ENCODE measurements at places on chromosomes 4 and X.

GRCh38 chr4:179664430-179665027 is 2222.3 kb upstream of the AGA start:
- no peak for DNase-seq

GRCh38 chr4:1172971-1173757 is 781 bp upstream of the SPON2 start:
- peak; percentile 89 for DNase-seq

GRCh38 chr4:156290811-156291210 is 337.1 kb upstream of the CTSO start:
- no peak for DNase-seq

DNA sequence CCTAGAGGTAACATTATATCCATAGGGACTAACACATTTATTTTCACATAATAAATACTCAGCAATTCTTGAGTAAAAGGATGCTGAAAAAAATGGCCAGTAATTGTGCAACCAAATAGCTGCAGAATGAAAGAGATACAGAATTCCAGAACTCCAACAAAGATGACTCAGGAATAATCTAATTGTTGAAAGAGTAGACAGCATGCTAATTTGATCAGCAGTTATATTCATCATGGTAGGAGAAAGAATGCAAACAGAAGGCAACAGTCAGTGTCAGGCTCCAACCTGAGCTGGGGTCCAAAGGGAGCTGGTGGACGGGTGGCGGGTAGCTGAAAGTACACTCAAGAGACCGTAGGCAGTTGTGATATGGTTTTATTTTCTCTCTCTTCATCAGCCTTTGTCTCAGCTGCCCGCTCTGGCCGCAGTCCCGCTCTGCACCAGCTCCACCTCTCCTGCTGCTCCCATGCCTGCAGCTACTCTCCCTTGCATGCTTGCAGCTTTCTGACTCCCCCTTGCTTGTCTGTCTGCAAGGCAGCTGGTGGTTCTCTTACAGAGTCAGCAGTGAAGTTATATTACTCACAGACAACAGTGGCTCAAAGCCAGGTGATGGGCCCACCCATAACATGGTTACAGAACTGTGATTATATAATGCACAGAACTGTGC is 1150.1 kb downstream of the STIM2 start:
- DNase-seq: no peak

DNA sequence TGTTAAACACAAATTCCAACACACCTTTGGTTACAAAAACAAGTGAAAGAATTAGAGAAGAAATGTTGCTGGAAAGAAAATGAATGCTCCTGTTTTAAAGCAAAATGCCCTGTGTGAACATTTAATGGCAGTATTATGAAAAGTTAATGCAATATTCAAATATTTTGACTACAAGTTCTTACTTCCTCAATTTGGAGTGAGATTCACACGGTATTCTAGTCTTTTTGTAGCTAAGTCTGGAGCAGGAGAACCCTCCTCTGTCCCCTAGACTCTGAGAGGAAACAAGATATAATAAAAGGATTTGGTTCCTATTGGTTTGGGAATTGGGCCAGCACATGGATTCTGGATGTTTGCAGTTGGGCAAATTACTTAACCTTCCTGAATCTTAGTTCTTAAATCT is 12.7 kb downstream of the MAD2L1 start:
- DNase-seq: no peak

DNA sequence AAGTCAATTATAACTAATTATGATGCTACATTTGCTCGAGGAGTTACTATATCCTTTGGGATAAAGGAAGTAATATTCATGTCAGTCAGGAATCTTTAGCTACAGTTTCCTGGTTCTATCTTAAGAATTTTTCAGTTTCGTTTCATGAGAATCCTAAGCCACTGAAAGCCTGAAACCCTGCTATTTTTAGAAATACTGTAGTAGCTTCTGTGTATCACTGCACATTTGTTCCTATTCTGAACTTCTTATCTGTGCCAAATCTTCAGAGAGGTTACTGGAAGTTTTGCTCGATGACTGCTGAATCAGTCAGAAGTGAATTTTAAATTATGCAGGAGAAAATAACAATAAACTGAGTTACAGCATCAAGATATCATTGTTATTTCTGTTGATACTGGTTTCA is 249.2 kb downstream of the TENM3 start:
- DNase-seq: no peak

DNA sequence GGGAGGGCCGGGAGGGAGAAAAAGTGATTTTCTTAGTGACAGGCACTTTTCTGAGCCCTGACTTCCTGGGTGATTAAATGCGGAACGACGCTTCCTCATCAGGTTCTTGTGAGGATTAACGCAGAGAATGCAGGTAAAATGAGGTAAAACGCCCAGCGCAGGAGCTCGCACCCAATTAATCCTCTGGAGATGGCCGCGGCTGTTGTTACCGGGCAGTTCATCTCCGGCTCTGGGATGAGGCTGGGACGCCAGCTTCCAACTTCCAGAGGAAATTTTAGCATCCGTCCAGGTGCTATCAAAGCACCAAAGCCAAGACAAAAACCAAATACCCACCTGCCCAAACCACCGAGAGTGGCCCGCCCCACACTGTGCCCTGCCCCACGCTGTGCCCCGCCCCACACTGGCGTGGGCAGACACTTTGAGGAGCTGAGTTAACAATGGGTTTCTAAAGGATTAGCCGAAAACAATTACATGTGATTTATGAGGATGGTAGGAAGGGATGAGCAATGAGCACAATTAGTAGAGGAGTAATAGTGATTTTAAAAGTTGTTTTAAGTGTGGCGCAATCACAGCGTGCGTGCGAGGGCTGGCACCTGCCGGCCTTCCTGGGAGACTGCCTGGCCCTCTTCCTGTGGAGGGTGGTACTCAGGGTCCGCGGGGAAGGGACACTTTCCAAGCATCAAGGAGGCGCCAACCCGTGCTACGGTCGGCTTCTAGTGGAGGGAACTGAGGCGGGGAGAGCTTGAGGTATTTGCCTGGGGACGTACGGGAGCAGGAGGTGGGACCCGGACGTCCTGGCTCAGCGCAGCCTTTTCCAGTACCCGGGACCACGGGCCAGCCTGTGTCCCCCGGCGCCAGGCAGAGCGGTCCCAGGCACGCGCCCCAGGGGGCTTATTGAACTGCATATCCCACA is 41.6 kb upstream of the ADRA2C start:
- no peak for DNase-seq

GRCh38 chr4:163400911-163401310 is 57.2 kb downstream of the NPY5R start:
- no peak for DNase-seq
